CD4-positive, alpha-beta T cell treated with Interleukin-15 for 1 hour (primary cell): ENCODE measurements at places on chromosomes 11 and 22.

GRCh38 chr11:34719303-34719848 is 98.5 kb downstream of the EHF start:
- no peak for DNase-seq

DNA sequence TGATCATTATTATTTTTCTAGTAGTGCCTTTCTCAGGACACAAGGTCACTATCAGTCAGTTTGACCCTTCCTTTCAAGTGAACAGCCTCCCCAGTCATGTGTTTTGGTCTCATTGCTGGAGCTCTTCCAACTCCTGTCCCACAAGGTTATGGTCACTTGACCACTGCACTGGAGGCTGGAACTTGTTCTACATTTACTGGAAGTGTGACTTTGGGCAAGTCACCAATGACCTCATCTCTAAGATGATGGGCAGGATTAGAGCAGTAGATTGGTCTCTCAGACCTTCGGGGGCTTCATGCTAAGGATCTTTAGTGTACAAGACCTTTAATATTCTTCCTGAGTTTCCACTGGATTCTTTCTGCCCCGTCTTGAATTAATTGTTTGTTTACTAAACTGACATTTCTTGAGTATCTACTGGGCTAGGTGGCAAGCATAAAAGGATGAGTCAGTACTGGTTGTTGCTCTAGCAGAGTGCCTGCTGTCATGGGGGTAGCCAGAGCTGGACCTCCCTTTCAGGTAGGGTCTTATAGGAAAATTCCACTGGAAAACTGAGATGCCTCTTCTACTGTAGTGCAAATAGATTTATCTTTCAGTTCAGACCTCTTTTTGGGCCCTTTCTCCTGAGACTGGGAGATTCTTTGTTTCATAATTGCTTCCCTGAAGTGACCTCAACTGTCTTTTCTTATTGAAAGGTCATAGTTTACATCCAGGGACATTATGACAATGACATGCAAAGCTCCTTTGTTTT is 106.8 kb downstream of the GRAMD1B start:
- no peak for DNase-seq

DNA sequence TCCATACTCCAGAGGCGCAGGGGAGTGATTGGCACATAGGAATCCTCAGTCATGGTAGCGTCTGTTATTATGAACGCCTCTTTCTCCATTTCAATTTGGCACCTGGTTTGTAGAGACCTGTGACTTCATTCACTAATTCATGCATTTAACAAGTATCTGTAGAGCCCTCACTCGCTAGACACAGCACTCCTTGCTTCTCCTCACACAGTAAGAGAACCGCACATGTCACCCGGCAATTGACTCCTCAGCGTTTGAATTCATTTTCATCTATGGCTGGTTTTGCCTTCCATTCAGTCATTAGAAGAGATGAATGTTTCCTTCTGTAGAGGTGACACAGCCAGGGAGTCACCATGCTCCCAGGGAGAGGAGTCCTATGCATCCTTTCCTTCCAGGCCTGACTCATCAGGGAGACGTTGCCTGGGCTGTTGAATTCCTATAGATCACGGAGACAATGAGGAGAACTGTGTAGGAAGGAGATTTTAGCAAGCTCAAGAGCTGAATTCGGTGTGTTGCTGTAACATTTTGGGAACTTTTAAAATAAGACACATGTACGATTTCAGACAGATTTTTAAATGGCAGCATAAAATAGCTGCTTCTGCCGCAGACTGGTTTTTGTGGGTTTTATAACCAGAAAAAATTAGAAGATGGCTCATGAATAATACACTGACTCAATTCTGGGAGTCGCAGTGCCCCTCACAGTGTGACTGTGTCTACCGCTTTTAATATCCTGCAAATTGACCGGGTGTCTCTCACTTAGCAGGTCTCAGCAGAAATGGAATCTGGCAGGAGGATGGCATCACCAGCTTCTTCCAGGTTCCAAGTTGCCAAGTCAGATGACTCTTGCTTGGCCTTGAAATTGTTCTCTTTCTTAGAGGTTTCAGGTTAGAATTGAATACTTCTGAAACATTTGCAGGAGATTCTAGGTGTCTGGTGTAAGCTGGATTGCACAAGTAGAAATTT is 44.4 kb upstream of the CLMP start:
- DNase-seq: no peak

DNA sequence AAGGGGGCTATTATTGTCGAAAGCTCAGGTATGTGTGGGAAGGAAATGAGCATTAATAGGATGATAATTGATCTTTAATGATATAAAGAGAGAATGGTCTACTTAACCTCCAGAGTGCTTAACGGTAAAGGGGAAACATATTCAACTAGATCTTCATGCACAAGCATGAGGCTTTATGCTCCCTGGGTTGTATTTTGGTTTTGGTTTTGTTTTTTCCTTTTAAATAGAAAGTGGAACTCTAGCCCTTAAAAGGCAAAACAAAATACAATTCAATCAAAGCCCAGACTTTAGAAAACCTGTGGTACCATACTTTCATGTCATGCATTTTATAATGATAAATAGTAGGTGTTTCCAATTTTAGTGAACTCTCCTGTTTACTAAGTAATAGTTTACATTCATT is 622.7 kb downstream of the METTL15 start:
- no peak for DNase-seq

- DNase-seq: no peak
Measured at GRCh38 chr11:3030289-3031070, 26.7 kb downstream of the CARS1 start.

GRCh38 chr11:4809246-4809645 is 5.1 kb upstream of the OR52R1 start:
- DNase-seq: no peak

- DNase-seq: no peak
Measured at GRCh38 chr11:48006301-48006992, 26.1 kb downstream of the PTPRJ start.

DNA sequence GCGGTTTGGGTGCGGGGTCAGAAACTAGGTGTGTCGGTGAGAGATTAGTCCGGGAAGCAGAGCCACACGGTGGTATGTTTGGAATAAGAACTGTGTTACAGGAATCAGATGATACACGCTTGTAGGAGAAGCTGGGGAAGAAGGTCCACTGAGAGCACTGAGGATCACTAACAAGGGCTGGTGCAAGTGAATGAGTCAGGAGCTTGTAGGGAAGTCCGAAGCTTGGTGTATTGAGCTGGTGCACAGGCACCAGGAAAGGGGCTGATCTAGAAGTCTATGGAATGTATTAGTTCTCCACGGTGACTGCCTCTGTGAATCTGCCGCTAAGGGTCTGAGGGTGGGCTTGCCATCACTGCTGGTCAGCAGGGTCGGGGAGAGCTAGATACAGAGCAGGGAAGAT is 18.8 kb upstream of the GRK3 start:
- DNase-seq: no peak

GRCh38 chr11:106415510-106415909 is 338.0 kb downstream of the AASDHPPT start:
- DNase-seq: no peak

DNA sequence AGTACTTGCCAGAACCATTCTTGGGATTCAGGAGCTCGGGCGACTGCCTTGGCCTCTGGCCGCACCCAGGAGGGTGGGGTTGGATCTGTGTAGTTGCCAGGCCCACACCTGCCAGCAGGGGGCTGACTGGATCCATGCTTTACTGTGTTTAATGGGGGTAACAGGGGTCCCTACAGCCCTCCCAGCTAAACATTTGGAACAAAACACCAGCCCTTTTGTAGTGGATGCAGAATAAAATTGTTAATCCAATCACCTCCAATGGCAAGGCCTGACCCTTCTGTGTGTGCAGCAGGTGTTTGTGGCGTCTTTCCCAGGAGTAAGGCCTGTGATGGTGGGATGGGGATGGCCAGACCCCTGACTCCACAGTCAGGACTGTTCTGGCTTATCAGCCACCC is 22.5 kb downstream of the SUN2 start:
- peak; percentile 53 for DNase-seq

- no peak for DNase-seq
Measured at GRCh38 chr11:79335681-79336080, 105.1 kb downstream of the TENM4 start.

DNA sequence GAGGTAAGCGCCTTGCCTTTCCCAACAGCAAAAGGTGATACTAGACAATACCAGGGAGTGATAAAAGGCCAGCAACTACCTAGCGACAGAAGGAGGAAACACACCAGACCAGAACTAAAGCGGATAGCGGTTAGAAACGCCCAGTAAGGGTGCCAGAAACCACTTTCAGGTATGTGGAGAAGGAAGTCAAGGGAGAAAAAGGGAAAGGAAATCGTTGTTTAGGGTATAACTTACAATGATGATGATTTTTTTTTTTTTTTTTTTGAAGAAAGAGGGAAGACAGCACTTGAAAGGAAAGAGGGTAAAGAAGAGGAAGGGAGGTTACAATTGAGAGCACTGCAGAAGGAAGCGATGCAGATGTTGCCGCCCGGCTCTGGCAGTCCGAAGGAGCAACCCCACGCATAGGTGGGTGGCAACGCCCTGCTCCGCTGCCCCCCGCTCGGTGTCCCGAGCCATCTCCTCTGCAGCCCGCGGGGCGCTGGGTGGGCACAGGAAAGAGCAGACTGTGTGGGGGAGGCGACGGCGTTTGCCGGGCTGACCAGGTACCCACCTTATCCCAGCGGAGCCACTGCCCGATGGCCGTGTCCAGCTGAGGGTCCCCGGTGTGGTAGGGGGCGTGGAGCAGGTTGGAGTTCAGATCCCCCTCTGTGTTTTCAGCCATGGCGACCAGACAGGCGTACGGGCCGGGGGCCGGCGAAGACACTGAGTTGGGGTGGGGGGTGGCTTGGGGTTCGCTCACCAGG is 561 bp downstream of the PGM2L1 start:
- peak; percentile 44 for DNase-seq

GRCh38 chr11:15233371-15234165 is 118.8 kb downstream of the INSC start:
- DNase-seq: no peak

- DNase-seq: no peak
Measured at GRCh38 chr22:42871146-42872050, 14.3 kb upstream of the ARFGAP3 start.

GRCh38 chr22:41576877-41577276 is 12.8 kb downstream of the PMM1 start:
- no peak for DNase-seq

GRCh38 chr22:45435544-45436139 is 22.1 kb downstream of the RIBC2 start:
- peak; percentile 81 for DNase-seq

DNA sequence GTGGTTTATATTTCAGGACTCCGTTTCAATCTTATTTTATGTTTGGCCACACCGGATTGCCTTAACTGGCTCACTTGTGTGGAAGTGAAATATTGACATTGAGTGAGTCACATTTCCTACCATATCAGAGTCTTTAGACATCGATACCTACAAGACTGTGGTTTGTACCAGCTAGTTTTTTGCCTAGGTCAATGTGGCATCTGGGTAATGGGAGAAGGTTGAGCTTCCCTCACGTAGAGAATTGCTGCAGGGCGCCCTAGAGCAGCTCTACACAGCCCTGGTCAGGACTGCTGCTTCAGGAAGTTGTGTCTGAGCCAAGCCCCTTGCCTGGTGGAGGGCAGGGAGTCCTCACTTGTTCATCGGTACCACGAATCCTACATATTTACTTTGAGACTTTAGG is 1.6 kb downstream of the GRAMD1B start:
- DNase-seq: no peak

DNA sequence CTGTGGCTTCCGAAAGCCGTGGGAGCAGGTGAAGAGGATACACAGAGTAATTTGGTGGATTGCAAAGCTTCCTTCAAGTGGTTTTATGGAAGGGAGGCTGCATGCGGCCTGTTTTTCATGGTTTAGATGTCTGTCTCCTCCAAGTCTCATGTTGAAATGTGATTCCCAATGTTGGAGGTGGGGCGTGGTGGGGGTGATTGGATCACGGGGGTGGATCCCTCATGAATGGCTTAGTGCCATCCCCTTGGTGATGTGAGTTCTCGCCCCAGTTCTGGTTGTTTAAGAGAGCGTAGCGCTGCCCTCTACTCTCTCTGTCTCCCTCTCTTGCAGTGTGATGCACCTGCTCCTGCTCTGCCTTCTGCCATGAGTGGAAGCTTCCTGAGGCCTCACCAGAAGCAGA is 247.8 kb upstream of the B3GAT1 start:
- DNase-seq: no peak

GRCh38 chr11:42337786-42338455 is 878.5 kb upstream of the LRRC4C start:
- DNase-seq: no peak

- no peak for DNase-seq
Measured at GRCh38 chr11:82403640-82404305, 329.9 kb downstream of the FAM181B start.

DNA sequence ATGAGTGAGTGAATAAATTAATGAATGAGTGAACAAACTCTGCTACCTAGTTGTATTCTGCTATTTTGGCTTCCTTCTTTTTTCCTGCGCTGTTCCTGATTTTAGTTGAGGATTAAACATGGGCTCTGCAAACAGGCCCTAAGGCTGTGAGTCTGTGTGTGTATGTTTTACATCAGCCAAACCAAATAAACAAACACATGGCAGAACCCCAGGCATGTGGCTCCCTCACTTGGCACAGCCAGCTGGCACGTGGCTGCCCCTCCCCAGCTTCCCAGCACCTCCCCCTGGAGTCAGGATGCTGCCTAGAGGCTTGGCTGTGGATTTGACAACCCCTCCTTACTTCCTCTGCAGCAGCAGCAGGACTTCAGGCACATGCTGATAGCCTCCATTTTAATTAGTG is 593.2 kb downstream of the INSC start:
- DNase-seq: no peak

- DNase-seq: no peak
Measured at GRCh38 chr11:78100261-78100660, 20.6 kb upstream of the NDUFC2 start.

DNA sequence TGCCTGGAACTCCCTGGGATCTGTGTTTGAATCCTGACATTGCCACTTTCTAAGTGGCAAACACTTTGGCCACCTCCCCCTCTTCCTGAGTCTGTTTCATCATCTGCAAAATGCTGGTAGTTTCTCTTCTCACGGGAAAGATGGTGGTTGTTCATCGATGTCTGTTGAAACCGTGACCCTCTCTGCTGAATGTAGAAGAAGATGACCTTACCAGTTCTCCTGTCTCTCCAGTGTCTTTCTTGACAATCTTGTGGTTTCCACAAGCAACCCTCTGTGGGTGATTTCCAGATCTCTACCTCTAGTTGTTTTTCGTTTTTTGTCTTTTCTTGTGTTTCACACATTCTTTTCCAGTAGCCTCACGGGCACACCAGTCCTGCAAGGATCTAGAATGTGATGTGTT is 27.5 kb downstream of the ZBTB16 start:
- DNase-seq: no peak
